Stimulated activated CD8-positive, alpha-beta memory T cell treated with anti-CD3 and anti-CD28 coated beads, Interleukin-15, amount 100 ng/mL, for 4 hours (primary cell): ENCODE measurements at places on chromosomes 16 and 17.

DNA sequence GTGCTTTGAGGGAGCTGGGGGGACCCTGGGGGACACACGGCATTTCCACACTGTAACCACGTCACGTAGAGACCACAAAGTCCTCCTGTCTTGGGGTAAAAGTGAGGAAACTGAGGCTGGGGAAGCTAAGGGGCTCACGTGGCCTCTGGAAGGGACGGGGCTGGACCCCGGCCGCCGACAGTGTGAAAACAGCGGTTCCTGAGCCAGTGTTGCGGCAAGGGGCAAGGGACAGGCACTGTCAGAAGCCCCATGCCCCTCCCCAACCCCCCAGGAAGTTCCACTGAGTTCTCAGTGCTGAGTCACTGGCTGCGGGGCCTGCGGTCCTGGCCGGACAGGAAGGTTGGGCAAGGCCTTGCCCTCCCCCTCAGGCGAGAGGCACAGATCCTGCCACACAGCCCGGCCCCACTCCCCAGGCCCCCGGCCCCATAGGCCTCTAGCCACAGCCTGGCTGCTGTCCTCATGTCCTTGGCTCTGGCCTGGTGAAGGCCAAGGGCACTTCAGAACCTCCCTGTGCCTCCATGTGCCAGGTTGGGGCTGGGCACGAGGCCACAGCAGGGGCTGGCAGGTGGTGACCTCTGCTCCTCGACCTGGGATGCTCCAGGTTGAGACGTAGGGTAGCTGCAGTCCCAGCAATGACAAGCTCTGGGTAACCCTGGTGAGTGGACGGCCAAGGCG lies 5.0 kb upstream of the CCDC57 start:
- no peak for DNase-seq

- DNase-seq, result no peak
Observed at GRCh38 chr17:33207231-33207630, 85.9 kb downstream of the ASIC2 start.

GRCh38 chr17:8742819-8743218 lies 1.8 kb downstream of the CCDC42 start:
- DNase-seq, result no peak

DNA sequence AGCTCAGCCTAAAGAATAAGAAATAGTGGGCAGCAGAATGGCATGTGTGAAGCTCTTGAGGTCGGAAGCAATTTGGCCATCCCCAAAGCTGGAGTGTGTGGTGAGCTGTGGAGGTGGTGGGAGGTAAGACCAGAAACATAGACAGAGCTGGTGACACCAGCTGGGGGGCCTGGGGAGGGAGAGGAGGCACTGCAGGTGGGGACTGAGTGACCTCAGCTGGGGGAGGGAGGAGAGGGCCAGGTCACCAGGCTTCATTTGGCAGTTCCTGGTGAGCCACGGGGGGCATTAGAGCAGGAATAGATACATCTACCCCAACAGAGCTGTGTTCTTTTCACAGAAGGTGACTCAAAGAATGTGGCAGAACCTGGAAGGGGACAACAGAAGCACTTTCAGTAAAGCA lies 31.9 kb downstream of the WFDC1 start:
- no peak for DNase-seq

DNA sequence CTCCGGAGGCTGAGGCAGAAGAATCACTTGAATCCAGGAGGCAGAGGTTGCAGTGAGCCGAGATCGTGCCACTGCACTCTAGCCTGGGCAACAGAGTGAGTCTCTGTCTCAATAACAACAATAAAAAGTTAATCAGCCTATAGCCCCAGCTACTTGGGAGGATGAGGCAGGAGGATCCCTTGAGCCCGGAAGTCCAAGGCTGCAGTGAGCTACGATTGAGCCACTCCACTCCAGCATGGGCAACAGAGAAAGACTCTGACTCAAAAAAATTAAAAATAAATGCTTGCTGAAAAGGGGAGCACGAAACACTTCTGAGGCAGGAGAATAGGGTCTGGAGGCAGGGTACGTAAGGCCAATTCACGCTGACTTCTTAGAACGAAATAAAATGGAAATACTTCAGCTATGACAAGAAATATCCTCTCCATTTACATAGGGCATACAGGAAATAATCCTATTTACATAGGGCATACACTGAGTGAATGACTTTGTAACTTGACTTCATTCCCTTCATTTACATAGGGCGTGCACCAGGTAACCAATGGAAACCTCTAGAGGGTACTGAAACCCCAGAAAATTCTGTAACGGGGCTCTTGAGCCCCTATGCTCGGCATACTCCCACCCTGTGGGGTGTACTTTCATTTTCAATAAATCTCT lies 3.2 kb upstream of the PRPSAP1 start:
- DNase-seq, result no peak

- no peak for DNase-seq
Observed at GRCh38 chr17:36544044-36544306, 744 bp upstream of the GGNBP2 start.

- DNase-seq, result no peak
Observed at GRCh38 chr16:11187522-11188023, 68.4 kb downstream of the SOCS1 start.

- peak; percentile 31 for DNase-seq
Observed at GRCh38 chr17:64130559-64131001, 636 bp upstream of the ERN1 start.

GRCh38 chr17:28398280-28398981 lies 7.6 kb downstream of the SLC46A1 start:
- DNase-seq, result no peak

DNA sequence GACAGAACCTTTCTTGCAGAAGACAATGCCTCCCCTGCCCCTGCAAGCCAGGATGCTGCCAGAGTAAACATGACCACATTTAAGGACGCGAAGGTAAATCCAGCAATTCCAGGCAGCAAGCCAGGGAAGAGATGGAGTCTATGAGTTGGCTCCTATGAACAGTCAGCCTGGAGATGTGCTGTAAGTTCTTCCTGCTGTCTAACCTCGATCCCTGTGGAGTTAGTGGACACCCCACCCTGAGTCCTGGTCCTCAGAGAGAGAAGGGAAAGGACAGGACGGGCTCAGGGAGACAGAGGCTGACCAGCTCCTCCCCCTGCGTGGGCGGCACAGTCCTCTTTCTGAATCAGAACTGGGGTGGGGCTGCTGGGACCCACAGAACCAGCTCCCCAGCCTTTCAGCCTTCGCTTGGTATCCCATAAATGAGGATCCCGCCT lies 24.9 kb downstream of the CDC42EP4 start:
- DNase-seq, result no peak

DNA sequence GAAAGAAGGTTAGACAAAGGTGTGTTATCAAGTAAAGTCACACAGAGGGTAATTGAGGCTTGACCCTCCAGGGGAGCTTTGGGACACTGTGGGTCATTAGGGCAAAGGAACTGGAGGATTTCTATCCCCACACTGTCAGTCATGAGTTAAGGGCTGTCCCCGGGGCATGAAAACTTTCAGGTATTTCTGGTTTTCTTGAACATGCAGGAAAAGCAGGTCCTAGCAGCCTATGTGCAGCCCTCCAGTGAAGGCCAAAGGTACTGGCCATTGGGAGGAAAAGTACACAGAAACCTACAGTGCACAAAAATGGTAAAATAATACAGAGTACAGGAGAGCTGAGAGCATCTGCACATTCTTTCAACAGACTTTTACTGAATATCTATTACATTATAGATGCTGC lies 44.4 kb upstream of the SCNN1B start:
- DNase-seq, result no peak

DNA sequence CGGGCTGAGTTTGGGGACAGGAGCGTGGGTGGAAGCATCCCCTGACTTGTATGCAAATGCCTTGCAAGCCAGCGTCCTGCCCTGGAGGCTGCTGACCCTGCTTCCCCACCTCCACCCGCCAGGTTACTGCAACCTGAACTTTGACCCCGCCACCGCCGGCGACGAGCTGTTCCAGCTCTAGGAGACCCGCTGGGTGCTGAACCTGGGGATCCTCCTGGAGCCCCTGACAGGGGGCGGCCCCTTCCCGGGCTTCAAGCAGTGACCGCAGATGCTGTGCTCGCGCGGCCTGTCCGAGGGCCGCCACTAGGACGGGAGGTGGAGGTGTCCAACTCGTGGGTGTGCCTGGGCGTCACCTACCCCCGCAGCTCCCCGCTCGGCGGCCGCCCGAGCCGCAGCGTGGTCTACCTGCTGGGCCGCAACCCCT lies 10.7 kb upstream of the SLC16A5 start:
- no peak for DNase-seq

DNA sequence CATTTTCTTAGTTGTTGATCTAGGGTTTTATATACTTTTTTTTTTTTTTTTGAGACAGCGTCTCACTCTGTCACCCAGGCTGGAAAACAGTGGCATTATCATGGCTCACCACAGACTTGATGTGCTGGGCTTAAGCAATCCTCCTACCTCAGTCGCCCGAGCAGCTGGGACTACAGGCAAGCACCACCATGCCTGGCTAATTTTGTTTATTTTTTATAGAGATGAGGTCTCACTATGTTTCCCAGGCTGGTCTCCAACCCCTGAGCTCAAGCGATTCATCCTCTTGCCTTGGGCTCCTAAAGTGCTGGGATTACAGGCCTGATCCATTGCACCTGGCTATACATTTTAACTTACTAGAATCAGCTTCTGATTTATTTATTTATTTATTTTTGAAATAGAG lies 34.2 kb upstream of the ATP2A3 start:
- no peak for DNase-seq

- no peak for DNase-seq
Observed at GRCh38 chr17:13973960-13974651, 95.2 kb upstream of the COX10 start.

DNA sequence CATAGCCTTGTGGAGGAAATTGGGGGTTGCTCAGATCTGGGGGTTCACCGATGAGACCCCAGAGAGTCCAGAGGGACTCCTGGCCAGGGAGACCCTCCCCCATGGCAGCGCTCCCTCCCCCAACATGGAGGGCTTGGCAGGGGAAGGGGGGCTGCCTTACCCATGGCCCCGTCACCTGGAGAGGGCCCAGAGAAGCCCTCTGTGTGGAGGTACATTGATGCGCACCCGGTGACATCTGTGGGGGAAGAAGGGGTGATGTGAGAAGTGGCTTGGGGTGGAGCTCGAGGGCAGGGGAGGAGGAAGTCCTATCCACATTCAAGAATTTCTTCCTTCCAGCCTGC lies 16.2 kb downstream of the ETV4 start:
- no peak for DNase-seq

DNA sequence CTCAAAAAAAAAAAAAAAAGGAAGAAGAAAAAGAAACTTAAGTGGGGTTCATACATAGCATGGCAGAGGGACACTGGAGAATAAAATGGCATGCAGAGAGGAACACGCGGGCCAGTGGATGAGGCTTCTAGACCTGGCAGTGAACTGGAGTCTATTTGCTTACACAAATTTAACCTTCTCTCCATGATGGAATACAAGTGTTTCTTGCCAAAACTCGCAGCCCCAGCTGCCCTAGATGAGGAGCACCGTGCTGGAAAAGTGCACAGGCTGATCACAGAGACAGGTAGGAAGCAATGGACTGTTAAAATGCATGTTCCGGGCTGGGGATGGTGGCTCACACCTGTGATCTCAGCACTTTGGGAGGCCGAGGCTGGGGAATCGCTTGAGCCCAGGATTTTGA lies 9.3 kb downstream of the SSTR2 start:
- no peak for DNase-seq

DNA sequence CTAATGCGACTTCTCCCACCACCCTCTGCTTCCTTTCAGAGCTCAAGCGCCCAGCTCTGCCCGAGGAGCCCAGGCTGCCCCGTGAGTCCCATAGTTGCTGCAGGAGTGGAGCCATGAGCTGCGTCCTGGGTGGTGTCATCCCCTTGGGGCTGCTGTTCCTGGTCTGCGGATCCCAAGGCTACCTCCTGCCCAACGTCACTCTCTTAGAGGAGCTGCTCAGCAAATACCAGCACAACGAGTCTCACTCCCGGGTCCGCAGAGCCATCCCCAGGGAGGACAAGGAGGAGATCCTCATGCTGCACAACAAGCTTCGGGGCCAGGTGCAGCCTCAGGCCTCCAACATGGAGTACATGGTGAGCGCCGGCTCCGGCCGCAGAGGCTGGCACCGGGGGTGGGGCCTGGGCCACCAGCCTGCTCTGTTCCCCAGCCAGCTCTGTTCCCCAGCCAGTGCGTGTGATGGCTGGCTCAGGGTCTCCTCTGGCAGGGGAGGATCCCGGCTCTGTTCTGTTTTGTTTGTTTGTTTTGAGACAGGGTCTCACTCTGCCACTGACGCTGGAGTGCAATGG lies 18.7 kb downstream of the CRISPLD2 start:
- DNase-seq, result no peak

GRCh38 chr17:45277216-45277849 lies 15.4 kb upstream of the SPATA32 start:
- DNase-seq, result peak; percentile 83

GRCh38 chr17:72587773-72588511 lies 467.1 kb downstream of the SOX9 start:
- no peak for DNase-seq

GRCh38 chr17:81513372-81513752 lies 763 bp upstream of the ACTG1 start:
- DNase-seq, result peak; percentile 39

- DNase-seq, result no peak
Observed at GRCh38 chr16:82432261-82432660, 194.5 kb upstream of the CDH13 start.

DNA sequence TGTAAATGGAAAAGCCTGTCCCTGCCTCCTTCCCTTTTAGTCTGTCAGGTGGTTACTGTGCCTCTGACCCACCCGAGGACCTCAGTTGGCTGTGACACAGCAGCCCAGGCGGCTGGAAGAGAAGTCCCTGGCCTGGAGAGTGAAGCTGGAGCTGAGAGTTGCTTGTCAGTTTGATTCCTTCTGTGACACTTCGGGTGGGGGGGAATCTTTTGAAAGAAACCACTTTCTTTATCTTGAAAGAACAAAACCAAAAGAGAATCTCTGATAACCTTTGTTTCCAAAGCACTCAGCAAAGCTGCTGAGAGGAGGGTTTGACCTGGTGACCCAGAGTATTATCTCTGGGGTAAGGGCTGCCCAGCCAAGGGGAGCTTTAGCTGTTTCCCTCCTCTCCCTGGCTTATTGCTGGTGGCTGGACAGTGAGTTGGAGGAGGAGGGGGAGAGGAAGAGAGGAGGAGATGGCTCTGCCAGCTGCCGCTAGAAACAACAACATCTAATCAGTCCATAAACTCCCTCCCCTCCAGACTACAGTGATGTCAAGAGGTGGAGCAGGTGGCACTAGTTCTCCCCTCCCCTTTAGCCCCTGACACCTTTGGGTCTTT lies 34.0 kb downstream of the YPEL2 start:
- no peak for DNase-seq

- DNase-seq, result no peak
Observed at GRCh38 chr16:81752225-81752875, 26.7 kb upstream of the PLCG2 start.

GRCh38 chr17:40448213-40448638 lies 5.0 kb downstream of the IGFBP4 start:
- no peak for DNase-seq
